Fibroblast of skin of abdomen (primary cell): ENCODE measurements at places on chromosomes 7 and 10.

GRCh38 chr10:71990706-71991269 is 26.6 kb downstream of the CHST3 start:
- no peak for DNase-seq

DNA sequence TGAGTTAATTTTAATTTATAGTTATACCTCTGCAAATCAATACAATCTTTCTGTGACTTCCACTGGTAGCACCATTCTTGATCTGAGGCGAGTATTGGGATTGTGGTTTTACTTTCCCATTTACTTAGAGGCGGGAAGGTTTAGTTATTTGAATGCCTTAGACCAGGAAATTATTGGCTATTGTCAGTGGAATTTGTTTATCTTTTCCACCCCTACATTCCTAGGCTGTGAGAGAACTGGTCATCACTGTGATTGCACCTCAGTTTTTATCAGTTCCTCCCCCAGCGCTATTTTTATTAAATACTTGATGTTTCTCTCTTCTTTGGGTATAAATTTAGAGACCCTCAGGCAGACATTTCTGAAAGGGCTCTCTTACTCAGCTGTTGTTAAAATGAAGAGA is 29.9 kb downstream of the CDK14 start:
- peak; percentile 57 for DNase-seq

DNA sequence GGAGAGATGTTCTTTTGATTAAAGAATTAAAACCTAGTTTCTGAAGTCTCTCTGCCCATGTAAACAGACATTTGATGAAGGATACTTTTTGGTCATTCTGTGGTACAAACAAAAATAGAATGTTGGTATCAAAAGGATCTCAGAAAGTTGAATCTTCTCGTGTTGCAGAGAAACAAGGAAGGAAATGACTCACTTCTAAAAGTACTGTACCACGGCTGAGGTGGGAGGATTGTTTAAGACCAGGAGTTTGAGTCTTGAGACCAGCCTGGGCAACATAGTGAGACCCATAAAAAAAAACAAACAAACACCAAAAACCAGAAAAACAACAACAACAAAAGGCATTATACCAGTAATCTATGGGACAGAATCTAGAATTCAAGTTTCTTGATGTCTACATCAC is 69.7 kb downstream of the PRSS58 start:
- no peak for DNase-seq

- DNase-seq: no peak
These were observed 210.9 kb upstream of the VSTM2A start for GRCh38 chr7:54331311-54331710.

- peak; percentile 45 for DNase-seq
These were observed at the start of gene ZNF365 for GRCh38 chr10:62373995-62374861. Gene ZNF365, plus strand, starts transcription at chr10:62374369. Its CDS starts 1,825 bp downstream, at chr10:62376194.

GRCh38 chr7:55513868-55514267 is 58.4 kb downstream of the VOPP1 start:
- DNase-seq: no peak

GRCh38 chr7:24714676-24715010 is 42.6 kb downstream of the GSDME start:
- DNase-seq: no peak

DNA sequence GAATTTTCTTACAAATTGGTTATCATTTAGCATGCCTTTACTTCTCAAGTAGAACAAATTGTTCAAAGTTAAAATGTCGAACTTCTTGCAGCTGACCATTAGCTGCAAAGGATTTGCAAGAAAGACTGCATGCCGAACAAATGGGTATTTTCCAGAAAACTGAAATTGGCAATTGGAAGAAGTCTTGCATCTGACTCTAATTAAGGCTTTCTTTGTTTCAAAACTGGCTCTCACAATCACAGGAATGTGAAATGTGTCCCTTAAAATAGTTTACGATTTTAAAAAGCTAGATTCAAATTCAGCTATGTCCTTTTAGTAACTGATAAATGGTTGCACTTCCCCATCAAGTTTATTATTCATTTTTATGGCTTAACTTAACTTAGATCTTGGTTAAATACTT is 207.9 kb downstream of the ARL4A start:
- peak; percentile 21 for DNase-seq

GRCh38 chr10:36050763-36051499 is 408.8 kb upstream of the FZD8 start:
- no peak for DNase-seq

DNA sequence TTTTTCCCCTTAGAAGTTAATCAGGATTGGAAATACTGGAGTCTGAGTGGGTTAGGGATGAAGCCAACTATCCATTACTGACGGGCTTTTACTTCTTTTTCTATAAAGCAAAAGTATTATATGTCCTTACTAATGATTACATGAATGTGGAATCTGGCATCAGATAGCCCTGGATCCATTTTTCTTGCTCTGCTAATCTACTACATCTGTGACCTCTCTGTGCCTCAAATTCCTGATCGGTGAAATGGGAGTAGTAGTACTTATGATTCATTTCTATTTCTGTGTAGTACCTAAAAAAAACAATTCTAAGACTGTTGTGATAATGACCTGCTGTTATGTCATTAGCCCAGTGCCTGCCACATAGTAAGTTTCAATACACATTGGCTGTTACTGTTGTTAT is 621.6 kb downstream of the SORCS3 start:
- peak; percentile 32 for DNase-seq

DNA sequence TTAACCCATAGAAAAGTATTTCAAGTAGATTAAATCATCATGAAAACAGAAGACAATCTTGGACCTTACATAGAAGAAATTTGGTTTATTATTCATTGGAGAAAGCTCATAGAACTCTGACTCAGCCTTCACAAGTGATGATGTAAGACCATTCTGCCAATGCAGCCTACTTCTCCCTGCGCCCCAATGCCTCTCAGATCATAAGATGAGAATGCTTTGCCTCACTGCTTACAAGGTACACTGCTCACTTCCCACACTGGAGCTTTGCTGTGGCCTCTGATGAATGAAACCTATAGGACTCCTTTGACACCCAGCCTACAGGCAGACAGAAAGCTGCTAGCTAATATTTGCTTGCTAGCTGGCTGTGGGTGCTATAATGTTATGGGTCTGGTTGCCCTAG is 569.4 kb upstream of the STEAP1 start:
- DNase-seq: no peak

DNA sequence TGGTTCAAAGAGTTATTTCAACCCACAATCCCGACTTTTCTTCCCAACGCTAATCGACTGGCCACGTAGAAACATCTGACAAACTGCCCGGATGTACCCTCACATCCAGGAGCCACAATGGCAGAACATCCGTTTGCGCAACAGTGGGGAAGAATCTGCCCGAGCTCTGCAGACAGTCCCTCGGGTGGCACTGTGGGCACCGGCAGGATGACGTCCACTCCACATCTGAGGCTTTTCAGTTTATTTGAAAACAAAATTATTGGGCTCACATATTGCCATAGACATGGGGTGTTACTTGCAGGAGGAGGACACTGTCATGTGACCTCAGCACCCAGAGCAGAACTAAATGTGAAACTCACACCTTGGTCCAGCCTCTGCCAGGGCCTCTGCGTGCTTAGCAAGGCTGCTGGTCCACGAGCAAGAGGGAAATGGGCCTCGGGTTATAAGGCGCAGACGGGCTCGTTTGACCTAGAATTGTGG is 84.1 kb downstream of the MKI67 start:
- DNase-seq: no peak

DNA sequence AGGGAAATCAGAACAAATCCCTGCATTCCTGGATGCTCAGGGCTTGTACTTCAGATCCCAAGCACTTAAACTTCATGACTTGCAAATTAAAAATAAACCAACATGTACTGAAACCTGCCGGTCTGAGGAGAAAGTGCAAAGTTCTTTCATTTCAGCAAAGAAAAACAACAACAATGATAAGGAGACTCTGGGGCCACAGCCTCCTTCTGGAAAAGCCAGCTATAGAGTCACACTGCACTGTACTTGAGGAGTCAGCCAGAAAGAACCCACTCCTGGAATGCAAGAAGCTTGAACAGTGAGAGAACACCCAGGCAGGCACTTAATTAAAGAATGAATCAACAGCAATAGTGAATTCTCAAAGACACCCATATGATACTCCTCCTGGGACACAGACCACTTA is 49.7 kb upstream of the TM9SF3 start:
- DNase-seq: no peak

GRCh38 chr7:147651601-147652000 is 939.0 kb upstream of the C7orf33 start:
- DNase-seq: no peak

DNA sequence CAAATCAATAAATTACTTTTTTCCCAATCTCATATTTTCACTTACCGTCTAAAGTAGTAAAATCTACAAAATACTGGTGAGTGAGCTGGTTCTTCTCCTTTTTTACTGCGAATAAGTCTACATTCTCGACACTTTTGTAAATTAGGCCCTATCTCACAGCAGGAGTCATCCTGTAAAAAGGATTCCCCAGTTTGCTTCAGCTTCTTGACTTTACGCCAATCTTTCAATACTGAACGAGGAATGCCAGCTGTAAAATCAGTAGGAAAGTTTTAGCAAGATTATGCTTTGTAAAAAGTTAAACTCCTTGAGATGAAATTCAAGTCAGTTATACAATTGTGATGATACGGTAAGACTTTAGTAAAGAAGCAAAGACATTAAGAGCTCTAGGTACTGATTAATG is 67.3 kb downstream of the NRBF2 start:
- DNase-seq: no peak

DNA sequence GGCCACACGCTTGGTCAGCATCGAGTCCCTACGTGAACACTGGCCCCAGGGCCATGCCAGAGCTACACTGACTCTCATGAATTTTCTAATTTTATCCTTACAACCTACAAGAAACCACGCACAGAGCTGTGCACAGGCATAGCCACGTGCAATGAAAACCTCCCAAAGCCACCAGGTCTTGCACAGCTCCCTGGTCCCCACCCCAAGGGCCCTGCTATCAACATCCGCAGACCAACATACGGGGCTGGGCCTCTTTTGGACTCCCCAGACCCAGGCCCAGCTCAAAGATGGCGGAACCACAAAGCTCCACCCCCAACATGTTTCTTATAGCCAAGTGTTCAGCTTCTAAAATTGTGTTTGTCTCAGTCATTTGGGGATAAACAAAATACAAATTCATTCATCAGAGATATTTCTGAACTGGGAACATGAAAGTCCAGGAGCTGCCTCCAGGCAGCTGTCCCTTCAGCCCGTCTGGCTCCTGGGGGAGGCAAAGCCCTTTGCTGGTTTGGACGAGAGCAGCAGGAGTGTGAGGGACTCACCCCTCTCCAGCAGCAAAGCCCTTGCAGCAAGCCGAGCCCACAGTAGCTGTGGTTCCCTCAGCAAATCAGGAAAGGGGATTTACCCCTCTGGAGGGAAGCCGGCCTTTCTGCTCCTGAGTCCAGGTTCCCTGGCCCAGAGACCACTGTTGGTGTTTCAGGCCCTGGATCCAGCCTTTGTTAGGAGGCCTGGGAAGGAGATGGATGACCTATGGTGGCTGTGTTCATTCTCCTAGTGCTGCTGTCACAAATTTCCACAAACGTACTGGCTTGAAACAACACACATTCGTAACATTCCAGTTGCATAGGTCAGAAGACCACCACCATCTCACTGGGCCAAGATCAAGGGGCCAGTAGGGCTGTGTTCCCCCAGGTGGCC is 75.1 kb downstream of the OAT start:
- DNase-seq: no peak

GRCh38 chr10:60911715-60912114 is 32.3 kb downstream of the RHOBTB1 start:
- no peak for DNase-seq

GRCh38 chr10:102633287-102633686 is 11.0 kb upstream of the TRIM8 start:
- peak; percentile 78 for DNase-seq

DNA sequence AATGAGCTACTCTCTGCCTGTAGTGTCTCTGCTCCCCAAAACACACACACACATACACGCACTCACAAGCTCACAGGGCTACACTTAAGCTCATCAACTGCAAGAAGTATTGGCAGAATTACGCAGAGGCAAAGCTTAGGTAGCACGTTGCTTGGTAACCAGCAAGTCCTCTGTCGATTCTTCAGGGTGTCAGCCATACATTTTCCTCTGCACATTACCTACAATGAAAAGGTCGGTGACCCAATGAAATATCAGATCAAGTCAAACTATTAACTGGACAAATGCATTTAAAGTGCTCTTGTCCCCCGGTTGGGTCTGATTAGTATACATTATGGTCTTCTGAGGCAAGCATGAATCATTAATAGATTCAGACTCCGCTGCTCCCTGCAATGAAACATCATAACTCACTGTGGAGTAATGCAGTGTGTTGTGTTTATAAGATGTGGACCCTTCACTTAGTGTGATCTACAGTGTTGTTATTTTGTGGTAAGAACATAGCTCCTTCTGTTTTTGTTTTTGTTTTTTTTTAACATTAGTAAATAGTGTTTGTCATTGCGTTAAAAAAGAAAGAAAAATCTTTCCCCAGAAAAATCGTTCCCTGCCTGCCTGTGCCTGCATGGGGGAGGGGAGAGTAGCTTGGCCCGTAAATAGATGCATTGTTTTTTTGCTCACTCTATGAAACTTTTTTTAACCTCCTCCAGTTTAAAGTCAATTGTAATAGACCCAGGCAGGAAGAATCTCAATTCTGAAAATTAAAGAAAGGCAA is 325.5 kb downstream of the SFMBT2 start:
- DNase-seq: peak; percentile 54

DNA sequence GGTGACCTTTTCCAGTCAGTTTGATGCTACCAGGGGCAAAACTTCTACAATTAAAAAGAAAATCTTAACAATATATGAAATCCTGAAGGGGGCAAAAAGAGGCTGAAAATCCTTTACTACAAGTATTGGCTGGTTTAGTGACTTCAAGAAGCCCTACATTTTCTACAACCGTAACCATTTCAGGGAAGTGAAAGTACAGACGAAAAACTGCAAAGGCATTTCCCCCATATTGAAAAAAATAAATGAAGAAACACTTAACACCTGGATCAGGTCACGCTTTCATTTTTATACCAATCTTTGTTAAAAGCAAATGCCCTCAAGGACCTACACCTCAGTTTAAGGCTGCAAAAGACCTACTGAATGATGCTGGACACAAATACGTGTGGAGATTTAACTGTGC is 38.6 kb downstream of the IL6 start:
- DNase-seq: no peak

GRCh38 chr10:79136236-79137005 is 67.7 kb downstream of the ZMIZ1 start:
- no peak for DNase-seq

- DNase-seq: no peak
These were observed 771 bp downstream of the DNAJC9 start for GRCh38 chr10:73246322-73246645.

GRCh38 chr10:91088300-91089140 is 131.9 kb upstream of the PCGF5 start:
- DNase-seq: peak; percentile 21

DNA sequence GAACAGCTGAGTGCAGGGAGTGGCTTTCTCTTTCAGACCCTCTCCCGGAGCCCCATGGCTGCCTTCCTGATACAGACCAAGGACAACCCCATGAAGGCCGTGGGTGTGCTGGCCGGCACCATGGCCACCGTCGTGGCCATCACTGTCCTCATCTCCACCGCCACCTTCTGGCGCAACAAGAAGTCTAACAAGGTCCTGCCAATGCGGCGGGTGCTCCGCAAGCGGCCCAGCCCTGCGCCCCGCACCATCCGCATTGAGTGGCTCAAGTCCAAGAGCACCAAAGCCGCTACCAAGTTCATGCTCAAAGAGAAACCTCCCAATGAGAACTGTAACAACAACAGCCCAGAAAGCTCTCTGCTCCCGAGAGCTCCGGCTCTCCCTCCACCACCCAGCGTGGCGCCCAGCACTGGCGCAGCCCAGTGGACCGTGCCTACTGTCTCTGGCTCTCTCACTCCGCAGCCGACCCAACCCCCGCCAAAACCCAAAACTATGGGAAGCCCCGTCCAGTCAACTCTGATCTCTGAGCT is 11.2 kb downstream of the LRIT2 start:
- DNase-seq: no peak

GRCh38 chr10:76451911-76452310 is 1020.5 kb downstream of the LRMDA start:
- no peak for DNase-seq
